NCI-H187 treated with DMSO at 0.1 percent for 48 hours (cell line): ENCODE measurements at places on chromosomes 12 and 14.
A peak's percentile ranks its signal among the peaks of the same experiment; 100 is the strongest.

GRCh38 chr12:109717390-109718357, 4.0 kb downstream of the FAM222A start:
- no peak for DNase-seq

DNA sequence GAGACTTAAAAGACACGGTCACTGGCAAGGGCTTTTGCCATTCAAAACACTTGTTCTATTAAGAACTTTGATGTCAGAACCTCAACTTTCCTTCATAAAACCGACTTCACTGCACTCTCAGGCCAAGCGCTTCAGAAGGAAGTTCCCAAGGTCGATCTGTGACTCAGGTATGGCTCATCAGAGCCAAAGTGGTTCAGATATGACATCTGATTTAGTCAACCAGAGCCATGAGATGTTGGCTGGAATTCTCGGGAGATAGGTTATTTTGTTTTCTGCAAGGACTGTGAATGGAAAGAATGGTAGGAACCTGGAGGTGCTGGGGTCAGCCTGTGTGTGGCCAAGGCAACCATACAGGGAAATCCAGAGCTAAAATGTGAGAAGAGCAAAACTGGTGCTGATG, 445.6 kb downstream of the GLT1D1 start:
- DNase-seq, result no peak

GRCh38 chr14:96049932-96050331, 10.8 kb downstream of the C14orf132 start:
- DNase-seq, result no peak

DNA sequence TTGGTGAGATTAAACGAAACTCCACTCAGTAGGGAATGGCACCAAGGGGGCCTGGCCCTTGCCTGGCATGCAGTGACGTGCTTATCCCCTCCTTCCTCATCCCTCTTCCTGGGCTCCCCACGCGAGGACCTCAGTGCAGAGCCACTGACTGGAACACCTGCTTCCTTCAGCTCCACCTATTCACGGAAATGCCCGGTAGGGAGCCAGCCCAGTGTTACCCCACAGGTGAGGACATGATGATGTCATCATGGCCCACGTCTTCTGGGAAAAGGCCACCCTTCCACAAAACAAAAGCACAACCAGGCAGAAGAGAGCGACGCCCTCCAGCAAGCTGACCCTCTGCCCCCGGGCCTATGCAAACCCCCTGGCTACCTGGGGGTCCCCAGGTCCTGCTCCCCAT, 42.1 kb downstream of the CCDC85C start:
- DNase-seq, result no peak

DNA sequence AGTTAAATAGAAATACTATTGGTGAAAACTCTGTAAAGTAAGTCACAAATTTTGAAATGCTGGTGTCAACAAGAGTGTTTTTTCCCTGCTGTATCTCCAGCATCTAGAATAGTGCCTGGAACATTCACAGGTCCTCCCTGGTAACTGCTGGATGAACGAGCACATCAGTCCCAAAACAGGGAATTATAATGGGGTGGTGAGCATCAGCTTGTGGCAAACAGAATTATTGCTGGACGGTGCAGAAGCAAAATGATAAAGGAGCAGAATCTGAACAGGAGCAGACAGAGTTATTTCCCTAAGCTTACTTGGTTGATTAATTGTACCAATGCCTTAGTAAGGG, 129.9 kb downstream of the GRIP1 start:
- DNase-seq, result no peak

GRCh38 chr14:100012478-100013327, 52.5 kb upstream of the EVL start:
- DNase-seq, result no peak

- DNase-seq, result no peak
Observed at GRCh38 chr14:65879248-65880009, 466.9 kb downstream of the FUT8 start.

- DNase-seq, result no peak
Observed at GRCh38 chr12:80717856-80718255, 1.1 kb downstream of the MYF5 start.

DNA sequence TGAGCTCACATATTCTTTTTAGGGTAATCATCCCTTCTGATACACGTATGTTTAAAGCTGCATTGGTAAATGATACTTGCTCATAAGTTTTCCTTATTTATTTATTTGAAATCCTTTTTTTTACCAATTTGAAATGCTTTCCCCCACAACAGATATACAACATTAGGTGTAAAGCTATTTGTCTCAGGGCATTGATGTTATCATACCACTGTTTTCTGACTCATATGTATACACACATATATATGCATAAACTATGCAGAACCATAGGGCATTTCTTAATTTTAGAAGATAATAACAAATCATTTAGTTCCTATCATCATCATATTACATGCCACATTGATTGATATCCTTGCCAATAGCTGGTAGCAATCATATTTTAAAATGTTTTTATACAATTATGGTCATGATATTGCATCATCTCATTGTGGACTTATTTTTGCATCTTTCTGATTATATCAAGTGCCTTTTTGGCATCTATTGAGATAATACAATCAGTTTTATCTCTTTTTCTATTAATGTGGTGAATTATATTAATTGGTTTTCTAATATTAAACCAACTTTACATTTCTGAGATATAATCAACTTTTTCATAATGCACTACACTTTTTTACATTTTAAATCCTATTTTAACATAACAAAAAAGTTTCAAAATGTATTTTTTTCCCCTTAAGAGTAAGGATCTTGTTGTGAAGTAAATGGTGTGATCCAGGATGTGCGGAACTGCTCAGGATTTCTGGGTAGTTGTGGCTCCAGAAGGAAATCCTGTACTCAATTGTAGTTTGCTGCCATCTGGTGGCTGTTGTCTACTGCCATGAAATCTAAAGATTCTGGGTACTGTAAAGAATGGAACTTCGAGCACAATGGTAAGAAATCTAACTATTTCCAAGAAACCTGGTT, 16.7 kb downstream of the OR9K2 start:
- DNase-seq, result peak; percentile 16

DNA sequence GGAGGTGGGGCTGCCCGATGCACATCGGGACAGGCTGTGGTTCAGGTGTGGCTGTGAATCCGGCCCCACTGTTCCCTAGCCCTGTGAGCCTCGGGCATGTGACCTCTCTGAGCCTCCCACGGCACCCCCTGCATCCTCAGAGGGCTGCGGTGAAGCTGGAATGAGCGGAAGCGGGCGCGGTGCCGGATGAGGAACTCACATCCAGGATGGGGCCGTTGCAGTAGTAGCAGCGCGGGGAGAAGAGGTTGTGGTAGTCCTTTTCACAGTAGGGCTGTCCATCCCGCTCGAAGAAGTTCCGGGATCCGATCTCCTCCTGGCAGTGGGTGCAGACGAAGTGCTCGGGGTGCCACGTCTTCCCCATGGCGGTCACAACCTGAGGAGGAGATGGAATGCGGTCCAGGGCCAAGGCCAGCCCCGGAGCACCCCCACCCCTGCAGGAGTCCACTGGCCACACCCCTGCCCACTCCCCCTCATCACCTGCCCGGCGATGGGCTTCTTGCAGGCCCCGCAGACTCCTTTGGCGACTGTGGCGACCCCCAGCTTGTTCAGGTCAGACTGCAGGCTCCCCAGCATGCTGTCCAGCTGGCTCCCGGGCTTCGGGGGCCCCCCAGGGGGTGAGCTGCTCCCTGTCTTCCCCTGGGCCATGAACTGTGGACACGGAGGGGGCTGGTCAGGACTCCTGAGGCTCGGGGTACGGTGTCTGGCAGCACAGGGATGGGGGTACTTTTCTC, 13.9 kb upstream of the RPLP0 start:
- no peak for DNase-seq

GRCh38 chr14:60249321-60250256, 568 bp downstream of the PPM1A start:
- DNase-seq, result no peak

DNA sequence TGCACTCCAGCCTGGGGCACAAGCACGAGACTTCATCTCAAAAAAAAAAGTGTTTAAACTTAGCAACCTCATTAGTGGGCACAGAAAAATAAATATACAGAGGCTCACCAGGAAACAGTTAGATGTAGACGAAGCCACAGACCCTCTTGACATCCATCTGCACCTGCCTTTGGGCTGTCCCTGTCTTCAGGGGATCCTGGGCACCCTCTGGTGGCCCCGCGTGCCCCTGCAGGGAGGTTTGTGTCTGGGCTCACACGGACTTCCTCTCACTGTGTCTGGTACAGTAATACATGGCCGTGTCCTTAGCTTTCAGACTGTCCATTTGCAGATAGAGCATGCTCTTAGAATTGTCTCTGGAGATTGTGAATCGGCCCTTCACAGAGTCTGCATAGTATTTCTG, 916.5 kb downstream of the TMEM121 start:
- no peak for DNase-seq

- DNase-seq, result no peak
Observed at GRCh38 chr12:131830914-131831571, 2.9 kb downstream of the MMP17 start.

DNA sequence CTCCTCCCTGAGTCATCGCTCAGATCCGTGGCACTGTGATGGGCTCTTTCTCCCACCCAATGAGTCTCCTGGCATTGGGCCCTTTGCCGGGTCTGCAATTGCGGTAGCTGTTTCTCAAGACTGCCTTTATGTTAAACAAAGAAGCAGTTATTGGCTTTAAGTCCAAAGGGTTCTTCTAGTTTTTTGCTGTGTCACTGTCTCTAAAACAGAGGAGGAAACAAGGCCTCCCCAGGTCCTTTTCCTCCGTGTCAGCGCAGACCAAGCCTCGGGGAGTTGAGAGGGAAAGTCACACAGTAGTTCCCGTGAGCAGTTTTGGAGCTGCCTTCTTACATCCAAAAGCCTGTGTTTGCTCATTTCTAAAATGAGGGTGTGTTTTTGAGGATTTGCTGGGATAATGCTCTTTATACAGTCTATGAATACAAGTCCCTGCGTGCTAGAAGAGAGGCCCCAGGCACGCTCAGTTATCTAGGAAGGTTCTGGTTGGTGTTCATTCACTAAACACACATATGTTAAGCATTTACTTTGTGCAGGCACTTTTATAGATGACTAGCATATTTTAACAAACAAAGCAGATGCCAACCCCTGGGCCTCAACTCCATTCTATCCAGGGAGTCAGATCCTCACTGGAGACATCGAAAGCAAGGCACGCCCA, 126.0 kb upstream of the PZP start:
- no peak for DNase-seq

DNA sequence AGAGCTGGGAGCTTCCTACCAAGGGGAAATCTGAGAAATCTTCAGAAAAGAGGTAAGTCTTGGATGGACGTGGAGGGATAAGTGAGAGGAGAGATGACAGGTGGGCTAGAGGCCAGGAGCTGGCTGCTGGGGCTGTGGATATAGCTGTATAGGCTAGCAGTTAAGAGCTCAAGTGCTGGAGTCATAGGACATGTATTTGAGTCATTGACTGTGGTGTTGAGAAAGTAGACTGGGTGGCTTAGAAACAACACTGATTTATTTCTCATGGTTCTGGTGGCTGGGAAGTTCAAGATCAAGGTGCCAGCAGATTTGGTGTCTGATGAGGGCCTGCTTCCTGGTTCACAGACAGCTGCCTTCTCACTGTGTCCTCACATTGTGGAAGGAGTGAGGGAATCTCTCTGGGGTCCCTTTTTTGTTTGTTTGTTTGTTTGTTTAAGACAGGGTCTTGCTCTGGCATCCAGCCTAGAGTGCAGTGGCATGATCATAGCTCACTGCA, 151.1 kb upstream of the FUT8 start:
- no peak for DNase-seq

DNA sequence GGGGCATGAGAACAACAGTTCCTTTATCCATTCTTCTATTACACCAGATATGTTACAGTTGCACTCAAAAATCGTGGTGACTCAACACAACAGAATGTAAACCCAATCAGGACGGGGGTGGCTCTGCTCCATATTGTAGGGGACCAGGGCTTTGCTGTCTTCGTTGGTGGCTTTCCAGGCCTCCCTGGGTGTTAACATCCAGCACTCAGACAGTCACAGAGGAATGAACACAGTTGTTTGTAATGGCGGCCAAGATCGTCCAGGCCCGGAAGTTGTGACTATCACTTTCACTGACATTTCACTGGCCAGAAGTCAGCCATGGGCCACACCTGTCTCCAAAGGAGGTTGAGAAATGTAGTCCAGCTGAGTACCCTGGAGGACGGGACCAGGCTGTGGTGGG, 204.1 kb downstream of the CACNA1C start:
- no peak for DNase-seq

- no peak for DNase-seq
Observed at GRCh38 chr12:25710128-25710527, 157.0 kb upstream of the LMNTD1 start.

DNA sequence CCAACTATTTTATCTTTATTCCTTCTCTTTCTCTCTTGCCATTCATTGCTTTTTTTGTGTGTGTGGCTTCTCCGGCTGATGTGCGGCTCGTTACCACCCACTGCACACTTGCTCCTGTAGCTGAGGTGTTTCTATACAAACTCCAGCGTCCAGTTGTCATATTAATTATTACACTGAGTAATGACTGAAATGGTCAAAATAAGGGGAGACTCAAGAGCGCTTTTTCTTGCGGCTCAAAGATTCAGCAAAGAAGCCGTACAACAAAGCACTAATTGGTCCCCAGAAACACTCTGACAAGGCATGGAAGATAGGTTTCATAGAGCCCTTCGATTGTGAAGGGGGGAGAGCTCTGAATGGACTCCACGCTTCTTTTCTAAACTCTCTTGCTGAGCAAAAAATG, 5.6 kb upstream of the ASCL1 start:
- no peak for DNase-seq

- no peak for DNase-seq
Observed at GRCh38 chr12:99259040-99259934, 388.3 kb upstream of the GARIN6 start.

DNA sequence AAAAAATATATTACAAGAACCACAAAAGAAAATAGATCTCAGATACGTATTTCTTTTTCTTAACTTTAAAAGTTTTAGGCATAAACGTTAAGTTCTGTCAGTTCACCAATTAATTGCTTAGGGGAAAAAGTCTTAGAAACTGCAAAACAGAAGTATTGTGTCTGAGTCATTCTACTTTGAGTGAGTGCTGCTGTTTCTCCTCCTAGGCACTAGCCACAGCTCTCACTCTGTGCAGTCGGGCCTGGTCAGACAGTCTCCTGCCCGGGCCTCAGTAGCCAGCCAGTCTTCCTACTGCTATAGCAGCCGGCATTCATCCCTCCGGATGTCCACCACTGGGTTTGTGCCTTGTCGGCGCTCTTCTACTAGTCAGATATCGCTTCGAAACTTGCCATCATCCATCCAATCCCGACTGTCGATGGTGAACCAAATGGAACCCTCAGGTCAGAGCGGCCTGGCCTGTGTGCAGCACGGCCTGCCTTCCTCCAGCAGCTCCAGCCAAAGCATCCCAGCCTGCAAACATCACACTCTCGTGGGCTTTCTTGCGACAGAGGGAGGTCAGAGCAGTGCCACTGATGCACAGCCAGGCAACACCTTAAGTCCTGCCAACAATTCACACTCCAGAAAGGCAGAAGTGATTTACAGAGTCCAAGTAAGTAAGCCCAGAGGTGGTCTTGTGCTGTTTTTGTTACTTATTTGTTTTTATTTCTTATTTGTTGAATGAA, 201.3 kb downstream of the PCNX1 start:
- no peak for DNase-seq

- DNase-seq, result no peak
Observed at GRCh38 chr12:58041441-58041840, 100.1 kb downstream of the ATP23 start.
